Foreskin keratinocyte (primary cell): ENCODE measurements at places on chromosomes 4 and X. TPM values are rescaled to one million over a fixed set of nuclear protein-coding genes. Genes with fewer than 3 reads are reported as not detected.

- peak; percentile 47 for DNase-seq
Measured at GRCh38 chr4:24470666-24471485, 113.5 kb downstream of the DHX15 start.

DNA sequence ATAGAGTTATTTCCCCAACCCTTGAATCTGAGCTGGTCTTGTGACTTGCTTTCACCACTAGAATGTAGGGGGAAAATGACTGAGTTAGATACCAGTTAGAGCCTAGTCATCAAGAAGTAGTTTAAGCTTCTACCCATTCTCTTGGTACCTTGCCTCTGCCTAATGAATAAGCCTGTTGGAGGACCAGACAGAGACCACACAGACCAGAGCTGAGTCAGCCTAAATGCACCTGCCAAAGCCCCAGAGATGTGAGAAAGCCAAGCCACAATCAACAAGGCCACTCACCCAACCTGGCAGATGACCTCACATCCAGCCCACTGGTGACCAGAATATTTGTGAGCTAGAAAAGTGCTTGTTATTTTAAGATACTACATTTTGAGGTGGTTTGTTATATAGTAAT lies 85.2 kb upstream of the DCLK2 start:
- no peak for DNase-seq

- DNase-seq = peak; percentile 92
Measured at GRCh38 chr4:138540056-138540800, 298.1 kb upstream of the SLC7A11 start.

DNA sequence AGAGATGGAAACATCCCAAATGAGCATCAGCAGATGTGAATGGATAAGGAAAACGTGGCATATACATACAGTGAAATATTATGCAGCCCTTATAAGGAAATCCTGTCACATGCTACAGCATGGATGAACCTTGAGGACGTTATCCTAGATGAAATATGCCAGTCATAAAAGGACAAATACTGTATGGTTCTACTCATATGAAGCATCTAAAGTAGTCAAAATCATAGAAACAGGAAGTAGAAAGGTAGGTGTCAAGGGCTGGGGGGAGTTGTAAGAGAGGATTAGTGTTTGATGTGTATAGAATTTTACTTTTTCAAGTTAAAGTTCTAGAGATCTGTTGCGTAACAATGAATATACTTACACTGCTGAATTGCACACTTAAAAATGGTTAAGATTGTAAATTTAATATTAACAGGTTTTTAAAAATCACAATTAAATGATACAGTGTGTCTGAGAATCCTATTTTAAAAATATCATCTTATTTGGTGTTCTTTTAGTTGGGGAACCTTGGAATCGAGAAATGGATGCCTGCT lies 58.5 kb downstream of the KDM6A start:
- no peak for DNase-seq

DNA sequence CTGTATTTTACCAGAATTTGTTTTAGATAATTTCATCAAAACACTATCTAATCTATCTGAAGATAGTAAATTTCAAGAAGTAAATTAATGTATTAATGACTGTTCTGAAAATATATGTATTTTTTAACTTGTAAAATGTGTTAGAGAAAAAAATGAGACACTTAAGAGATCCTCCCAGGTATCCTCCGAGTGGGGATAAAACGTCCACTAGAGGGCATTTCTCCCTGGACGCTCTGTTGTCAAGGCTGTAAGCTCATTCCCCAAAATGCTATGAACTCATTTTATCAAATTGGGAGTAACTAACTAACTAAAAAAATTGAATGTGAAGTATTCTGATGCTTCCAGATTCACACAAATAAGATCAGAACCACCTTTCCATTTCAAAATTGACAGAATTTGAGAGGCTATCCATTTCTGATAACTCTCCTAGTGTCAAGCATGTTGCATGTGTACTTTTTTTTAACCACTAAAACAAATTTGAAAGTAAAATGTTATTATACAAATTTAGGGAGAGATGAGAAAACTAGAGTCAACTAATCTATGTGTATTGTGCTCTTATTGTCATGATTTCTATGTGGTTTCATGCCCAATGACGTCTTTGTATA lies 337.3 kb upstream of the HS3ST1 start:
- DNase-seq = peak; percentile 44

DNA sequence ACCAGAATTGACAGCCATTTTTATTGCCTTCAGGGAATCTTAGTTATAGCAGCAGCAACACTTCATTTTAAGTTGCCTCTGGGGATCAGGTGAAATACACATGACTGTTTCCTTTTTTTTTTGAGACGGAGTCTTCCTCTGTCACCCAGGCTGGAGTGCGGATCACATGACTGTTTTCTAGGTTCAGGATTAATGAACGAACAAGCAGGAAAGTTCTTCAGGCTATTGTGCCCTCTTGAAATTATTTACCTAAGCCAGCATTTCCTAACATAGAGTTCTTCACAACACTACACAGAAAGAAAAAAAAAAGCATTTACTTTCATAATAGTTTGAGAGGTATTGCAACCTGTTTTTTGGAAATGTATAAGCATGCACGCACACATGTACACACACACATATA lies 2032.8 kb downstream of the PCDH7 start:
- DNase-seq = no peak

GRCh38 chr4:25095837-25096236 lies 64.4 kb downstream of the SEPSECS start:
- DNase-seq = no peak

- DNase-seq = no peak
Measured at GRCh38 chrX:8805974-8806373, 4.8 kb upstream of the FAM9A start.

- DNase-seq = peak; percentile 93
Measured at GRCh38 chr4:61583696-61584095, 383.6 kb downstream of the ADGRL3 start.

DNA sequence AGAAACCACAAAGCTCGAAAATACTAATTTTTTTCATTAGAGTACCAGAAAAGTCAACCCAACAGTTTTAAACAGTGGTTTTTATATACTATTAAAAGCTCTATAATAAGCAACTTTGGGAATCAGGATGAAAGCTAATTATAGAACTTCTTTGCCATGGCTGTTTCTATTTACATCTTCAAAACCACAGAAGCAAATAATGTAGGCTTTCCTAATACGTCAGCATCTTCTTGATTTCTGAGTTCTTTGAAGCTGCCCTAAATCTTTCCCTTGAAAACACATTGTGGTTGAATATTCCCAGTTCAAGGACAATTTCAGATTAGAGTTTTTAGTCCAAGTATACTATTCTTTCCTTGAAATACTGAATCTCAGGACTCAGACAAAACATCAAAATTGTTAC lies 460.2 kb upstream of the FAT1 start:
- no peak for DNase-seq

DNA sequence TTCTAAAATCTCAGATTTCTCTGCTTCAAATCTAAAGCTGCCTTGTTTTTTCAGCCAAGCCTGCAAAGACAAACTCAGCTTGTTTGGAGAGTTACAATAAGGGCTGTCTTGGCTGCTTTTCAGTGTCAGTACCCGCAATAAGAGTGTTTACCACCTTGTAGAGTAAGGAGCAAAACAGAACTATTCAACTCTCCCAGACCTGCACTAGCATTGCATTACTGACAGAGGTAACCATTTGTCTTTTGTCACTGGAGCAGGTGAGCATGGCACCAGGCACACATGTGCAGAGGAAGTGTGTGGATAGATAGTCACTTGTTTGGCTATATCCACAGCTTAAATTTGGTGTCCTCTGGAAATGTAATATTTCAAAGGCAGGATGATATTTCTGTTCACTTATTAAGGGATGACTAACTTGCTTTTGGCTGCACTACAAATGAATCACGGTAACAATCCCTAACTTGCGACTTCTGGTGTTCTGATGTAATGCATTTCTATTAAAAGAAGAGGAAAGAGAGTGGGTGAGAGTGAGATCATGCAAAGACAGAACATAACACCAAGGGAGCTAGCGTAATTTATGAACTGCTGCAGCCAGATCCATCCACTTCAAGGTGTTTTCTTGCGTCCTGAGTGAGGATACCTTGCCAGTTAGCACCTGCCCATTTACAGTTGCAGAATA lies 38.6 kb downstream of the PTCHD1 start:
- peak; percentile 83 for DNase-seq

DNA sequence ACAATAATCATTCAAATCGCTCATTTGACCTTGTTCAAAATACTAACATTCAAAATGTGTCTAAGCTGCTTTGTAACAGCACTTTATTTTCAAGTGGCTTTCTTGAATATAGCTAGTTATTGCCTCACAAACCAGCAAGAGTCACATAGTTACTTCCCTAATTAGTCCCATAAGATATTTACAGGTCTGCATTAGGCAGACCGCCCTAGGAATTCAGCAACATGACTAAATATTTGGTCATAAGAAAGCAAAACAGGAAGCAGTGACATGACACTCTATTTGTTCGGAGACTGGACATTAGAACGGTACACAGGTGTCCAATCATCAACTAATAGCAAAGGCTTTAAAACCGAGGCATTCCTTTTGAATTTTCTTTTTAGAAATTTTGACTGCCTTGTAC lies 262.0 kb downstream of the COL25A1 start:
- DNase-seq = no peak

GRCh38 chr4:74148205-74148604 lies 9.7 kb upstream of the MTHFD2L start:
- no peak for DNase-seq

- no peak for DNase-seq
Measured at GRCh38 chrX:39689376-39690104, 408.2 kb downstream of the BCOR start.

The ATOH1 gene
- polyA plus RNA-seq = not detected in 2 replicates

The F8 gene
- polyA plus RNA-seq = 0.61 and 0.78 TPM in 2 replicates

The UCP1 gene
- polyA plus RNA-seq = not detected in 2 replicates

The ACE2 gene
- polyA plus RNA-seq = 0.07 TPM in 2 replicates

The MTNR1A gene
- not detected in 2 replicates for polyA plus RNA-seq

The SLC6A14 gene
- 0.01 and 0.04 TPM in 2 replicates for polyA plus RNA-seq

The AFM gene
- 0.03 TPM in 2 replicates for polyA plus RNA-seq

The GYPB gene
- polyA plus RNA-seq = not detected in 2 replicates
